NCI-H446 (cell line): ENCODE measurements at places on chromosomes 1 and 21.

DNA sequence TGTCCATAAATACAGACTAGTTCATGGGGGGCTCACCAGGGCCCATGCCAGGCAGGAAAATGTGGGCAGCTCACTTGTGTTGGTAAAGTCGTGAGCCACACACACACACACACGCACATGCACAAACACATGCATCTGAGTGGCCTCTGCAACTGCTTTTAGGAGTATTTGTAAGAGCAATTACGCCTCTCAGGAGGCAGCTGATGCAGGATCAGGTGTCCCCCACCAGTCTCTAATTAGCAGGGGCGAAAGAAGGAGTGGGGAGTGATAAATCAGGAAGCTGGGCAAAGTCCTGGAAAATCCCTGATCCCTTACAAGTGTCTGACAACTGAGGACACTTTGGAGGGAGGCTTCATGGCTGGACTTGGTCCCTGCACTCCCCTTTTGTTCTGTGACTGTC, 5.7 kb upstream of the IVL start:
- no peak for DNase-seq

- DNase-seq, result no peak
Observed at GRCh38 chr21:38342739-38343138, 85.9 kb downstream of the KCNJ15 start.

DNA sequence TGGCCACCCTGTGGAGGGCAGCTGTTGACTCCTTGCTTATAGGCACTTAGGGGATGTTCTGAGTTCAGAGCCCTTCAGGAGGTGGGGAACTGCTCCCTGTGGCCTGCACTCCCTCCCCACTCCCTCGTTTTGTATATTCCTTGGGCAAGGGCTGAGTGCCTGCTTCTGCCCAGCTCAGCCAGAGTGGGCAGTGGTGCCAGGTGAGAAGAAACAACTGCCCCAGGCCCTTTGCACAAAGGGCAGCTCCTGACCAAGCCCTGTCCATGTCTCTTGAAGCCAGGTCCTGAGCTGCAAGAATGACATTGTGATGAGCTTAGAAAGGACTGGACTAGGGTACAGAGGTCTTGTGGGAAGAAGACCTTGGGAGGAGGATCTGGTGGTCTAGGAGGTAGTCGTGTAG, 2.2 kb downstream of the AGTRAP start:
- no peak for DNase-seq

GRCh38 chr1:150887018-150887417, at the start of gene CTXND2:
Gene CTXND2, plus strand, starts transcription at chr1:150887136. Its CDS starts 25,179 bp downstream, at chr1:150912315.
- no peak for DNase-seq

DNA sequence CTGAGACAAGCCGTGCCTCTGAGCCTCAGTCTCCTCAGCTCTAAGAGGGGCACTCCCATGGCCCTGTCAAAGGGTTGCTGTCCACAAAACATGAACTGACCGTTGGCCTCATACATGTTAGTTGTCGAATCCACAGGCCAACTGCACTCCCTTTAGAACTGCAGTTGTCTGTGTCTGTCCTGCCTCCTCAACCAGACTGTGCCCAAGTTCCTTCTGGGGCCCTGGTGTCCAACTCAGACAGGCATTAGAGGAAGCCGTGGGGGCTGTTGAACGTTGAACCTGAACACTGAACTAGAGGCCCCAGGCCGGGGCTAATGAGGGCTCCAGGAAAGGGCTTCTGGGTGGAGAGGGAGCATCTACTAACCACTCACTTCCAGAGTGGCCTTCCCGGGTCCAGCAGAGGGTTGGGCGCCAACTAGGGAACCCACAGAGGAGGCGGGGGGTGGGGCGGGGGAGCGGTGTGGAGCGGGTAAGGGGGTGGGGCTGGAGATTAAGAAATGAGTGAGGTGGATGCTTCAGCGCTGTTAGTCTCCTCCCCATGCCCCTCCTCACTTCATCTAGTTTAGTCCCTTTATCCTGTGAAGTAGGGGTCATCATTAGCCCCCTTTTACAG, at the start of gene RAB42:
Gene RAB42 (plus strand): TSS at position 558 of the 613 bp plus-strand sequence. CDS start 247 bp downstream, outside the sequence.
- DNase-seq, result no peak
